Small intestine (tissue), 16 donors: ENCODE measurements at places on chromosomes 1 and 21.

GRCh38 chr1:208654241-208654640, 410.1 kb upstream of the PLXNA2 start:
- DNase-seq, result peak; percentile 35

DNA sequence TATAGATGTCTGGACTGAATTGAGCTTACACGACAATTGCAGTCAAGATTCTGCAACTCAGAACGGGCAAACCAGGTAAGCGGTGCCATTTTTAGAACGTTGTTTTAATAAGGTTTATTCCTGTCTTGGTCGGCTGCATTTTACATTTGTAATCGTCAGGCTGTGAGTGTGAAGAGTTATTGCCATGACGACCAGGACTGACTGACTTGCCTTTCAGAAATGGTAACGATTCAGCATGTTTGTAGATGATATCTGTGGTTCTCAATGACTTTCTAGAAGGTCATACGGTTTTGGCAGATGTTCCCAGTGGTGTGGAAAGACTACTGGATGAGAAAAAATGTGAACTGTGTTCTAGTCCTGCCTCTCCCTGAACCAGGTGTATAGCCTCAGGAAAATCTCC, 271.3 kb upstream of the B3GALT2 start:
- no peak for DNase-seq

GRCh38 chr1:184615301-184615700, 139.4 kb downstream of the EDEM3 start:
- DNase-seq, result no peak

DNA sequence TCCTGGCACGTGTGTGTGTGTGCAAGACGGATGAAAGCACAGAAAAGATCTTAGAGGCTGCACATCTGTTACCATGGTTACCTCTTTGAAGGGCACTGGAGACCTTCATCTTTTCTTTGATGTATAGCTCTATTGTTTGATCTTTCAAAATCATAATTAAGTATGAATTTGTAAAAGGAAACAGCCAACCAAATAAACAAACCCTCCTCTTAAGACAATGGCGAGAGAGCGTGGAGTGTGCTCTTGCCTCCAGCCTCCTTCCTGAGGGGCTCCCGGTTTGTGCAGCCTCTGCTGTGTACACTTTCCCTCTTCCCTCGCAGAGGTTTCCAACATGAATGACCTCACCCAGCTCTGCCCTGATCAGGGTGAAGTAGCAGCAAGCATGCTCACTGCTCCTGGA, 27.9 kb downstream of the CACNA1S start:
- no peak for DNase-seq

- DNase-seq, result no peak
Observed at GRCh38 chr1:209613400-209614150, 30.1 kb downstream of the CAMK1G start.

DNA sequence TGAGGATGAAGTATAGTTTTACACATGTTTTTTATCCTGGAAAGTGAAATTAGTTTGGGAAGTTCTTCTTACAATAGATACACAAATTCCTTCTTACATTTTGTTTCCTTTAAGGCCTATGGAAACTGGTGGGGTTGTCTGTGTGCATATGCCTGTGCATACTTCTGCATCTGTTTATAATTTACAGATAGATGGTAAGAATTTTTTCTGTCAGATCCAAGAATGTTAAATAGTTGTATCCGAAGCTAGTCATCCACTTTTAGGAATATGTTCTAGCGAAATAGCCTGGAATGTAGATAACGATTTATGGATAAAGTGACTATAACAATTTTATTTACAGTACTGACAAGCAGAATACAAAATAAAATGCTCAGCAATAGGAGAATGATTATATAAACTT, 194.1 kb downstream of the ROR1 start:
- no peak for DNase-seq

DNA sequence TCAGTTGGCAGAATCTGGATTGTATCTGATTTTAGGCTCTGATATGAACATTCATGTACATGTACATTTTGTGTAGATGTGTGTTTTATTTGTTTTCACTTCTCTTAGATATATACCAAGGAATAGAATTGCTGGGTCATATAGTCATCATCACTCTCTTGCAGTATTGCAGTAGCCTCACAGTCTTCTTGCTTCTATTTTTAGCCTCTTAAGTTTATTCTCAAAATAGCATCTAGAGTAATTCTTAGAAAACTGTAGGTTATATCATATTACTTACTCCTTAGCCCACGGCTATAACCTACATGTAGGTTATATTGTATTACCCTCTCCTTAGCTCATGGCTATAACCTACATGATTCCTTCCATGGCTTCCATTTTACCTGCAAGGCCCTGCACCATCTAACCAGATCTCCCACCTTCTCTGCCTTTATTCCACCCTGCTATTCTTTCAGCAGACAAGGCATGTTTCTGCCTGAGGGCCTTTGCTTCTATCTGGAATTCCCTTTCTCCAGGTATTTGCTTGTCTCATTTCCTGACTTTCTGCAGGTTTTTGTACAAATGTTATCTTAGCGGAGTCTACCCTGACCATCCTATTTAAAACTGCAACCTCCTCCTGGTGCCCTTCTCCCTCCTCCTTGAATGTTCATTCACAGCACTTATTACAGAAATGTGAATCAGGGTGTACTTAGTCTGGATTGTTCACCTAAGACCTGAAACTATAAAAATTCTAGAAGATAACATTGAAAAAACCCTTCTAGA, 109.0 kb upstream of the ETV3 start:
- no peak for DNase-seq

GRCh38 chr1:161869291-161869690, 103.2 kb downstream of the ATF6 start:
- no peak for DNase-seq

DNA sequence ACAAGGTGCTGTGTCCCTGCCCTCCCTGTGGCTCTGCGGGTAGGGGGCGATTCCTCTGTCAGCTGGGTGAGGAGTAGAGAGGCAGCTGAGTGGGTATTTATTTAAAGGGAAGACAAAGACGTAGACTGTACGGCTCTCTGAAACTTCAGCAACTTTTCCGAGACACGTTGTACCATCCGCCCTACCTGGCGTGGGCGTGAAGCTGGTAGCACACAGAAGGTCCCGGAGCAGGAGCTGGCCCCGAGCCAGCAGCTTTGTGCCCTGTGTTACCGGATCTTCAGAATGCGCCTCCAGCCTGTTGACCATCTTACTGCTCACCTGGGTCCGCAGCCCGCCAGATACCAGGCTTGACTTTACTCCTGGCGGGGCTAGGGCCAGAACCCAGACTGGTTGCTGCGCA, 34.9 kb downstream of the PRKCZ start:
- DNase-seq, result peak; percentile 45

DNA sequence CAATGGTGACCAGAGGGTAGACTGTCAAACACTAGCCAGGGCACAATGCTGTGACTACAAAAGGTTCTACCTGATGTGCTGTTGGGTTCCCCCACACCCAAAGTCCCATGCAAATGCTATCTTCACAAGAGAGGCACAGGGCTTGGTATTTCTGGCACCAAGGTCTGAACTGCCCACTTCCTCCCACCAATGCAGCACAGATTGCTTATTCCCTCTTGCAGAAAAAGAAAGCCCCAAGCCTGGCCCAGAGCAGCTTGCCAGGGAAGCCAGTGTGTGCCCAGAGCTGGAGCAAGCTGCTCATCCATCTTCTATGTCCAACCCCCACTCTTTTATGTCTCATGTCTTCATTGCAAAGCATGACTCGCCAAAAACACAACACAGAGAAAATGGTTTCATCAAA, 149.4 kb upstream of the CAMK1G start:
- DNase-seq, result no peak

- DNase-seq, result peak; percentile 60
Observed at GRCh38 chr1:232291681-232292080, 338.3 kb downstream of the SIPA1L2 start.

- no peak for DNase-seq
Observed at GRCh38 chr1:107550358-107550757, 409.5 kb downstream of the NTNG1 start.

DNA sequence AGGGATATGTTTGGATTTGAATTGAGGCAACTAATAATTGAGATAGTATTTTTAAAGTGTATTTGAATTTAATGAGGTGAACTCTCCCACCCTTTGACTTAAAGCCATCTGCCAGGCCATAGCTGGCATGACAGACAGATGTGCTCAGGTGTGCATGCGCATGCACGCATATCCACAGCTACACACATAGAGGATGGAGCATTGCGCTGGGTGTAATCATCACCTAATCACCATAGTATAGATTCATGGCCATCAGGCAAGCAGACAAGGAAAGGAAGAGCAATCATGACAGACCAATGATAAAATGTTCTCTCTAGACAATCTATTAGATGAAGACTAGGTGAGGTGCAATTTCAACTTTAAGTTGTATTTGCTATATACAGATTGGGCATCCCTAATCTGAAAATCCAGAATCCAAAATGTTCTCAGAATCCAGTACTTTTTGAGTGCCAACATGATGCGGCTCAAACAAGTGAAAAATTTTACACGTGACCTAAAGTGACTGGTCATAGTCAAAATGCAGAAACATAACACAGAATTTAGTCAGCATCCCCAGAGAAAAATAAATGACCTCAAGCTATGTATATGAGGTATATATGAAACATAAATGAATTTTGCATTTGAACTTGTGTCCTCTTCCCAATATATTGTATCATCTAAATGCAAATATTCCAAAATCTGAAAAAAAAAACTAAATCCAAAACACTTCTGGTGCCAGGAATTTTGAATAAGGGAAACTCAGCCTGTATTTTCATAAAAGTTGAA, 70.1 kb downstream of the PTPRC start:
- DNase-seq, result no peak

- peak; percentile 87 for DNase-seq
Observed at GRCh38 chr1:51237351-51238033, 1.4 kb downstream of the RNF11 start.
